ENCODE measurements at places on chromosomes 5 and 9. TPM values are rescaled to one million over a fixed set of nuclear protein-coding genes. Genes with fewer than 3 reads are reported as not detected.

OTULINL gene
- total RNA-seq = 6.1 TPM

SPEF2 gene
- total RNA-seq = 2.3 TPM

MTX3 gene
- total RNA-seq = 5.0 TPM

FOXD4 gene
- total RNA-seq = 0.82 TPM

LECT2 gene
- not detected for total RNA-seq

KLF9 gene
- total RNA-seq = 0.81 TPM

SPINK4 gene
- not detected for total RNA-seq

SIT1 gene
- total RNA-seq = not detected

ZNF483 gene
- 0.92 TPM for total RNA-seq

LHX3 gene
- total RNA-seq = 0.09 TPM

TRIM7 gene
- total RNA-seq = 45.8 TPM

ST8SIA4 gene
- 0.43 TPM for total RNA-seq
